ENCODE measurements at places on chromosomes 5 and 9.

GRCh38 chr5:54944364-54944763 lies 41.0 kb downstream of the ESM1 start:
- DNase-seq: peak; percentile 24

DNA sequence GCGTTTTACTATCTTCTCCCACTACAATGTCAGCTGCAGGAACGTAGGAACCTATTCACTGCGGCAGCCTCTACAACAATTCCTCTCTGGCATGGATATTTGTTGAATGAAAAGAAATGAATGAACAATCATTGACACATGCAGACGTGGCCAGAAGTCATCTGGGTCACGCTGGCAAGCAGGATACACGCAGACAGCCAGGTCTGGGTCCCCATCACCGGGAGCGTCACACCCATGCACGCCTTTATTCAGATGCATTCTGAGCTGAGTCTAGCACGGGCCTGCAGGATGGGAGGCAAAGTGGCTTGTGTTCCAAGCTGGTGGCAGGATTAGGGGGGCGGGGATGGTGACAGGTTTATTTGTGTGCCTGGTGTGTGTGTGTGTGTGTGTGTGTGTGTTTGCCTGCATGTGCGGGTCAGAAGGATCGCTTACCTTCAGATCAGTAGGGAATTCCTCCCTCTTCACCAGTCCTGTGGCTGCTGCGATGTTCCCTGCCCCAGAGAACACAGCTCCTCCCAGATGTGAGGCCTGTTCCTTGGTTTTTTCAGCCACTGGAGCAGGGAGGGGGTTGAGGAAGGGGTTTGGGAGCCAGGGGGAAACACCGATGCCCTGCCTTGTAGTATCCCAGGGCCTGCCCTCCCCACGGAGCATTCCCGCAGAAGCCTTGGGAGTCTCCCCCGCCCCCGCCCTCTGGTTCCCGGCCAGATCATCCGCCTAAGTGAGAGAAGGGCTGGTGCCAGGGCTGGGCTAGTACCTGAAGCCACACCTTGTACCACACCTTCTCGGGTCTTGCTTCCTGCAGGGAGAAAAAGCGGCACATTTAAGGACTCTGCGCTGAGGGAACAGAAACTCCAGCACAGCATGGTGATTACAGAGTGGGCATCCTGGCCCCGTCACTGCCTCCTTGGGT lies 4.1 kb downstream of the SNCB start:
- no peak for DNase-seq

GRCh38 chr5:93580063-93580926 lies 724 bp downstream of the NR2F1-AS1 start:
- peak; percentile 48 for DNase-seq

DNA sequence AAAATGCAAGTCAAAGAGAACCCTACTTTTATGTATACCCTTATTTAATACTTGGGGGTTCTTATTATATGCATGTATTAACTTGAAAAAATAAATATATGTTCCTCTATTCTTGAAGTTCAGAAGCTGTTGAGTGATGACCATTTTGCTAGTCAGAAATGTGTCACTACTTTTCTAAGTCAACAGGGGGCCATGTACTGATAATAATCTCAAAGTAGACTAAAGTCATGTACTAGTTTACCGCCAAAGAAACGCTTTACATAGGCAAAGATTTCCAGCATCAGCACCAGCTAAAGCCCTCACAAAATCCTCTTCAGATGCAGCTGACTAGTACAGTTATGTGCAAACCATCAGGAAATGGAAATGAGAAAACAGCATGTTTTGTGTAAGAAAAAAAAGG lies 5.7 kb upstream of the BHMT start:
- DNase-seq: no peak

DNA sequence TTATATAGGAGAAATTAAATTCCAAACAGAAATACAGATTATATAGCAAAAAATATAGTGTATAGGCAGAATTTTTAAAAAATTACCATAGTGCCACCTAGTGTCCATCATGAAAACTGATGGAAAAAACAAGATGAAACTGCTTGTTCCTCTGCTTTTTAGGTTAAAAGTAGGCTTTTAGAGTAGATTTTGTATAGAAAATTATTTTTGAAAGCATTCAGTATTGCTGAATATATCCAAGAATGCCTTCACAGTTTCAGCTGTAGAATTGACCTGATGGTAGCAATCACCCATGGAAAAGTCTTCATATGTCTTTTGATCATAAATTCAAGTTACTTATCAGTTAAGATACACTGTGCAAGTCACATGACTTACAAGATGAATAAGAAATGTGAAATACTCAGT lies 19.7 kb downstream of the RIOK2 start:
- DNase-seq: no peak

- no peak for DNase-seq
Measured at GRCh38 chr5:175893466-175893865, 22.1 kb downstream of the CPLX2 start.

- DNase-seq: no peak
Measured at GRCh38 chr5:14597080-14597479, 15.5 kb downstream of the OTULINL start.

- DNase-seq: no peak
Measured at GRCh38 chr5:142500227-142500905, 175.5 kb upstream of the SPRY4 start.

DNA sequence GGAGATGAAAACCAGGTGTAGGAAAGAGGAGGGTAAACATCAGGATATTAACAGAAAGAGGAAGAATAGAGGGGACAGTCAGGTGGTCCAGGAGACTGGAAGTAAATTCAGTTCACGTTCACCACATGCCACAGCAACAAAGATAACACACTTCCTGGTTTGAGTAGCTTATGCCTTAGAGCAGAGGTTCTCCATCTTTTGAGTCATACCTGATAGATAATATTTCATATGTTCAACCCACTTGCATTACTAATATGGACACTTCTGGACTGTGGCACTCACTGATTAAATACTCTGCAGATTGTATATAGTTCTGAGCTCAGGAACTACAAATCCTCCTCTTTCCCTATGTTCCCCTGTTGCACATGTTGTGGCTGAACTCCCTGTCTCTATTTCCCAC lies 179.9 kb upstream of the NR3C1 start:
- no peak for DNase-seq

- no peak for DNase-seq
Measured at GRCh38 chr5:77644371-77645157, 6.1 kb upstream of the OTP start.

- no peak for DNase-seq
Measured at GRCh38 chr9:89365532-89365912, 47.2 kb downstream of the SECISBP2 start.

DNA sequence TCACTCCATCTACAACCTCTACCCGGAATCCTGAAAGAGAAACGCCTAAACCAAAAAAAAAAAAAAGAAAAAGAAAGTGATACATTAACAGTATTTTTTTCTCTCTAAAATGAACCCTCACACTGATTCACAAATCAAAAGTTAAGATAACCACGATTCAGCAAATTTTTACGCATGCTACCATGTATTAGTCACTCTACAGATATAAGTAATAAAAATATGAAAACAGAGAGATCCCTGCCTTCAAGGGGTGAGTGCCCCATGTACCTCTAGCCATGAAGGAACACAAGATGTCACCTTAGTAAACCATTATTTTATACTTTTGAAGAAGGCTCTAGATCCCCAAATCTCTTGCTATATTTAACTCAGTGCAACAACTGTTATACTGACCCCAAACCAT lies 33.4 kb downstream of the CEMIP2 start:
- DNase-seq: no peak

- no peak for DNase-seq
Measured at GRCh38 chr9:5231212-5231611, at the start of gene INSL4. INSL4 (plus strand) TSS chr9:5231419; CDS start chr9:5231524, 105 bp downstream.

DNA sequence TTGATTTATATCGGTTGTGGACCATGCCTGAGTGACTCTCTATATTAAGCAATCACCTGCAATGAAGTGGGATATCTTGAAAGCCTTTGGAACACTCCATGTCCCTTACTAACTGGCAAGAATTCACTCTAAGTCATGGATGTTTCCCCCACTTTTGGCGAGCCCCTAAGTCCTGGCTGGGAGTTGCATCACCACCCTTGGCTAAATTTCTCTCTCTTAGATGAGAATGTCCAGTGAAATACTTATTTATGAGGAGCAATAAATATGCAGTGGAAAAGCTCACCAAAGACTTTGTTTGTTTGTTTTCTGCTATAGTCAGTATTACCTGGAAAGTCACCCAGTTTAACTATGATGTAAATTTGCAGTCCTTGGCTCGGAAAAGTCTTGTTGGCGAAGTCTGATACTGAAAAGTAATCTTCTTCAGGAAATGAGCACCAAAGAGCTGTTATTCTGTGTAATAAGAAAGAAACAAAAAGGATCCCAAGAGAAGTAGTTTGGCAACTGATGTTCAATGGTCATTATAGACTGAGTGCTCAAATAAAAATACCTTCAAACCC lies 333.8 kb downstream of the DMRT2 start:
- no peak for DNase-seq

- no peak for DNase-seq
Measured at GRCh38 chr9:6929441-6930215, 171.9 kb downstream of the KDM4C start.

DNA sequence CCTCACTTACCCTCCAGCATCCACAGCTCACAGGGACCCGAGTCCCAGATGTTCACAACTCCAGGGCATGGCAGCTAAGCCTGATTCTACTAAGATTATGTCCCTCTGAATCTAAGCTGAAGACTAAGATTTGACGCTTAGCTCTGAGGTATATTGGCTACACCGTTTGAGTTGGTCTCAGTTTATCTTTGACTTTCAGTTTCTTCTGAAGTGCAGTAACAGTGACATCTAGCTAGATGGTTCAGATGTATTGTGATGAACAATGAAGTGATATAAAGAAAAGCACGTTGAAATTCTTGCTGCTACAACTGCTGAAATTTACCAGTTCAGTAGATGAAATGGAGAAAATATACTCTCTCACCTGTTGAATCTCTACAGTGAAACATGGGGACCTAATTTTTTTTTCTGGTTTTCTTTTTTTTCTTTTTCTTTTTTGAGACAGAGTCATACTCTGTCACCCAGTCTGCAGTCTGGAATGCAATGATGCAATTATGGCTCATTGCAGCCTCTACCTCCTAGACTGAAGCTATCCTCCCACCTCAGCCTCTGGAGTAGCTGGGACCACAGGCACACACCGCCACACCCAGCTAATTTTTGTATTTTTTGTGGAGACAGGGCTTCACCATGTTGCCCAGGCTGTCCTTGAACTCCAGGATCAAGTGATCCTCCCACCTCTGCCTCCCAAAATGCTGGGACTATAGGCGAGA lies 15.7 kb downstream of the RFK start:
- no peak for DNase-seq

DNA sequence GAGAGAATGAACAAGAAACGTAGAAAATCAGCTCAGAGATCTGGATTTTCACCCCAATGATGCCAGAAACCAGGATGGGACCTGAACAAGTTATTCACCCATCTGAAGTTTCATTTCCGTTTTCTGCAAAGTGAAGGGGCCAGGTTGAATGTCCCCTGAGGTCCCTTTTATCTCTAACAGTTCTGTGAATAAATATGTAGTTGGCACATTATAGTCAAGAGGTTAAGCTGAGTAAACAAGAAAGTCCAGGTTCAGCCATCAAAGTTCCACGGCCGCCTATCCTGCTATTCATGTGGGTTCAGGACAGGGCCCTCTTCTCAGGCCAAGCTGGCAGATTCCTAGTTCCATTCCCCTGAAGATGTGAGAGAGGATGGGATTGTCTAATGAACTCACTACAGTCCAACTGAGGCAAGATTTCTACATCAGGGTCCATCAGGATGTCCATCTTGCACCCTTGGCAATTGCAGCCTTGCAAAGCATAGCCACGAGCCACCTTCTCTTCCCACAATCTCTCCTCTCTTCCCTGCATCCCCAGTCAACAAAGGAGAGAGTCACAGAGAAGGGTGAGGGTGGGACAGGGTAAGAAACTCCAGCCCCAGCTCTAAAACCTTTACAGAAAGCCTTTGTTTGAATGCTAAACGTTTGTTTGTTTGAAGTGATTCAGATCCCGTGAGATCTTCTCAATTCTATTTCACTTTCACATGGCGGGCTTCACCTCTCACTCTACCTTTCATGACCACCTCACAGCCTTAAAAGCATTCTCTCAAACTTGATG lies 311.0 kb downstream of the SLIT3 start:
- DNase-seq: no peak

DNA sequence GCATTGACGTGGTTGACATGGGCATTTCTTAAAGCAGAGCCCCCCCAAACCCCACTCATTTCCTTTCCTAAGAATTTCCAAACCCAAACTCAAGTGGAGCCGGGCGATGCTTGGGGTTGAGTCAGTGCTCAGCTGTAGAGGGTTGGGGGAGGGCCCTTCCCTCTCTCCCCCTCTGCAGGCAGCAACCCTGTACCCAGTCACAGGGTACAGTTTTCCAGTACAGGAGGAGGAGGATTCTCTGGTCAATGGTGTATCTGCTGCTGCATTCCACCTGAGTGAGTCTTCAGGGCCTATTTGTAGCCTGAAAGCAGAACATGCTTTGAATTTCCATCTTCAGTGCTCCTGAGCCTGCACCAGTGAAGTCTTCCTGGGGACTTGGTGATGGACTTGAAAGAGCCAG lies 55.8 kb downstream of the ENTREP1 start:
- peak; percentile 58 for DNase-seq

- no peak for DNase-seq
Measured at GRCh38 chr5:34511915-34512314, 144.2 kb upstream of the RAI14 start.

- no peak for DNase-seq
Measured at GRCh38 chr5:126744836-126745235, 32.1 kb upstream of the LMNB1 start.

GRCh38 chr5:32840606-32841005 lies 129.5 kb downstream of the NPR3 start:
- no peak for DNase-seq

DNA sequence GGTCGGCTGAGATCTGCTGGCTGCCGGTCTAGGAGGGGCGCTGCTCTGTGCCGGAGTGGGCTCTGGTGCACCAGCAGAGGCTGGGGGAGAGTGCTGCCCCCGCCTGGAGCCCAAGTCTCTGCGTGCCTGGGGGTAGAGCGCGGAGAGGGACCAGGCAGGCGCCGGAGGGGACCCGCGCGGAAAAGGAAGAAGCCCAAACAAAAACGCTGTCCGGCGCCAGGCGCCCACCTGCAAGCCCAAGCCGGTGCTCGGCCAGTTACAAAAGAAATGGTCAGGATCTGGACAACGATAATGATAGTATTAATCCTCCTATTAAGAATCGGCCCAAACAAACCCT lies 571 bp upstream of the S1PR3 start:
- DNase-seq: no peak

DNA sequence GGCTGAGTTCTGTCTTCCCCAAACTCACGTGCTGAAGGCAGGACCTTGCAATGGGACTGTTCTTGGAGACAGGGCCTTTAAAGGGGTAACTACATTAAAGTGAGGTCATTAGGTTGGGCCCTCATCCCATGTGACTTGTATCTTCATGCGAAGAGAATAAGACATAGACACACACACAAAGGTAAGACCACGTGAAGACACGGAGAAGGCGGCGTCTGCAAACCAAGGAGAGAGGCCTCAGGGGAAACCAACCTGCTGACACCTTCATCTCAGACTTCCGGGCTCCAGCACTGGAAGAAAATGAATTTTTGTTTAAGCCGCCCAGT lies 50.7 kb upstream of the KCNMB1 start:
- no peak for DNase-seq

DNA sequence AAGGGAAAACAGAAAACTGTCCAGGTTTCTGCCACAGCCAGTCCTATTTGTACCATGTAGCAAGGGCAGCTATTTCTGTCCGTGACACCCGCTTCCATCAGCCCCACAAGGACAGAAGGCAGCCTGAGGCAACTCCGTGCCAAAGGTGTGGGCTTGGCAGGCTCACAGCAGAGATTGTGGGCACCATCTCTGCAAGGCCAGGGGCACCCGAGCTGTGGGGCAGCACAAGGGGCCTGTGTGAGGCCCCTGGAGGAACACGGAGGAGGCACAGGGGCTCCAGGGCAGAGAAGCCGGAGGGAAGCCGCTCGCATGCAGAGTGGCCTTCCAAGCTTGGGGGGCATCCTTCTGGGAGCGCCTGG lies 43.5 kb downstream of the COL23A1 start:
- no peak for DNase-seq

Data from fibroblast of skin of abdomen (primary cell).